Psoas muscle (tissue), 8 donors: ENCODE measurements at places on chromosomes 2 and 18. TPM values are rescaled to one million over a fixed set of nuclear protein-coding genes. Genes with fewer than 3 reads are reported as not detected.

Gene REG3G
- total RNA-seq, result not detected

Gene GNLY
- 0.58 TPM for total RNA-seq

Gene COLEC11
- total RNA-seq, result 0.22 TPM

Gene DSG1
- total RNA-seq, result not detected

Gene NOSTRIN
- total RNA-seq, result 8.1 TPM

Gene APCDD1
- 1.4 TPM for total RNA-seq

Gene EPAS1
- 123 TPM for total RNA-seq
